ENCODE measurements at places on chromosomes 7 and 10. TPM values are rescaled to one million over a fixed set of nuclear protein-coding genes. Genes with fewer than 3 reads are reported as not detected.

- H3K4me3 ChIP-seq, result no peak overlapping the region
- no peaks in the 10 kb centered on the region for H3K27me3 ChIP-seq
- no peaks in the 10 kb centered on the region for H3K4me1 ChIP-seq
- no peak for DNase-seq
- 0 out of 2 replicates have a peak, but pooled peaks cover 2% of the 10 kb centered on the region for H3K36me3 ChIP-seq
Measured at GRCh38 chr7:8051373-8051772, 82.8 kb downstream of the GLCCI1 start.

- no peaks in the 10 kb centered on the region for H3K4me1 ChIP-seq
- no peaks in the 10 kb centered on the region for H3K36me3 ChIP-seq
- DNase-seq, result no peak
- peaks cover 100% of the 10 kb centered on the region for H3K27me3 ChIP-seq
- no peak overlapping the region for H3K4me3 ChIP-seq
Measured at GRCh38 chr7:27245798-27246691, 3.4 kb downstream of the EVX1 start.

DNA sequence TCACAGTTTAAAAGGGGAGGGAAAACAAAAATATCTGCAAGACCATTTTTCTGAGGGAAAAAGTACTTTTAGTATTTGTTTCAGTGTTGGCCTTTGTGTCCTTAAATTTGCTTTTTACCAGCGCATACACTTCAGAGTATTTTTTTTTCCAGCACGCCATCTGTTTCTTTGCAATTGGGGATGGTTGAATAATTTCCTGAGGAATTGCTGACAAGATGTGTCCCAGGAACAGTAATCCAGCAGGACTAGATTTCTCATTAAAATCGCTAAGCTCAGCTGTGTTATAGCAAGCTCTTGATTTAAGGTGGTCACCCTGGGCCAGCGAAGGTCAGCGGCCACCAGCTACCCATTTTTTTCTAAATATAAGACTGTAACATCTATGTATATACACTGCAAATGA lies 156.9 kb upstream of the RHOBTB1 start:
- H3K36me3 ChIP-seq, result no peaks in the 10 kb centered on the region
- H3K27me3 ChIP-seq, result peaks cover 11% of the 10 kb centered on the region
- H3K4me3 ChIP-seq, result no peak overlapping the region
- DNase-seq, result no peak

DNA sequence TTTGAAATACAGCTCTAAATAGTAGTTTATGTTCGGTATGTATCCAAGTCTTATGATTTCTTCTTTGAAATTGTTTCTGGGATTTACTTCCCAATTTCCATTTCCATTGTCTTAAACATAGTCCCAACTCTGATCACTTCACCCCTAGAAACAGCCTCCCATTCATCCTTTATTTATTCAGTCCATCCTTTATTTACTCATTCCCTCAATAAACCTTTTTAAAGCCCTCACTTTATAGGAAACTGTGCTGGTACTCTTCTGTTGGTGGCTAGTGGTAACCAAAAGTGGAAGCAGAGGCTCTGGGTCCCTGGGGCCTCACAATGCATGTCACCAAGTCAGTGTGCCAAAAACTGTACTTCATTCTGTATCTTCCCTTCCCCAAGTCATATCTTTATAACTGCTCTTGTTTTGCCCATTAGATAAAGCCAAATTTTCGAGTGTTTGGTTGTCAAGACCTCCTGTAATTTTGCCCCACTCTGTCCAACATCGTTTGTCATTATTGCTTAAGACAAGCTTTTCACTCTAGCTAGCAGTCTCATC lies 3.9 kb upstream of the EPC1 start:
- no peak overlapping the region for H3K4me3 ChIP-seq
- DNase-seq, result no peak
- peaks cover 5% of the 10 kb centered on the region for H3K4me1 ChIP-seq
- no peaks in the 10 kb centered on the region for H3K27me3 ChIP-seq
- H3K27ac ChIP-seq, result no peak overlapping the region
- H3K36me3 ChIP-seq, result no peaks in the 10 kb centered on the region

DNA sequence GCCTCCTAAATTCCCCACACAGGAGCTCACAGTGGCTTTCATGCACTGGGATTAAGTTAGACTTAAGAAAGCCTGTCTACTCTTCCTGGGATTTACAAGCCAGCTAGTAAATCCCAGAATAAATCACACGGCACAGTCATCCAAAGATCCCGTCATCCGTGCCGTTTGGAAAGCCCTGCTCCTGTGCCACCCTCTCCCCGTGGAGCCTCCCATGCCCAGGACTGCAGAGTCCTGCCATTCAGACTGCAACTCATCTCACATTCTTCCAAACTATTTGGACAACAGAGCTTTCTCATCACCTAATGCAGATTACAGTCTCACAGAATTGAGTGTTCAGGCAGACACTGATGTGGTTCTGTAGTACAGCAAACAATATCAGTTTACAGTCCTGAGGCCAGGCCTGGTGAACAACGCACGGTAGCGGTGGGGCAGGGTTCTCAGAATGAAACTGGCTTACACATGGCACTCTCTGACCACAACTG lies 166.5 kb downstream of the EGFR start:
- peak overlapping the region; percentile 50 for H3K27ac ChIP-seq
- H3K4me1 ChIP-seq, result peaks cover 24% of the 10 kb centered on the region
- H3K36me3 ChIP-seq, result peaks cover 55% of the 10 kb centered on the region
- DNase-seq, result peak; percentile 35
- H3K27me3 ChIP-seq, result no peaks in the 10 kb centered on the region
- no peak overlapping the region for H3K4me3 ChIP-seq

GRCh38 chr10:23173214-23174073 lies 18.7 kb upstream of the PTF1A start:
- H3K4me3 ChIP-seq, result no peak overlapping the region
- H3K27me3 ChIP-seq, result peaks cover 25% of the 10 kb centered on the region
- no peaks in the 10 kb centered on the region for H3K36me3 ChIP-seq
- no peak for DNase-seq
- no peaks in the 10 kb centered on the region for H3K4me1 ChIP-seq
- H3K27ac ChIP-seq, result no peak overlapping the region

DNA sequence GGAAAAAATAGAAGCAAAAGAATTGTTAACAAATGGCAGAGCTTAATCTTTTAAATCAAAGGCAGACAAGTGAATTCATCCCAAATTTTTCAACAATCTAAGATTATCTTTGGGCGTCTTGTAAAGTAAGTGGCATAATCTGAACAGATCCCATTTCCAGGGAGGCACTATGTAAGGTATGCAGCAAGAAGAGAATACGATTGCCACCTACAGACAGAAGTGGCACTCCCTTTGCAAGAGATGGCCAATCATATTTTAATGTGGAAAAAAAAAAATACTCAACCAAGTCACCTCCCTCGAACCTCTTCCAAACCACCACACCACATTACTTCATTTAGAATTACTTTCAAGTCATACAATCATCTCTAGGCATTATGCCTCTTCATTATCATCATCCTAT lies 4.0 kb downstream of the GFRA1 start:
- no peaks in the 10 kb centered on the region for H3K4me1 ChIP-seq
- H3K4me3 ChIP-seq, result no peak overlapping the region
- H3K27ac ChIP-seq, result no peak overlapping the region
- peaks cover 41% of the 10 kb centered on the region for H3K27me3 ChIP-seq

GRCh38 chr7:5408777-5409176 lies 14.9 kb downstream of the TNRC18 start:
- peak; percentile 77 for DNase-seq
- H3K27me3 ChIP-seq, result no peaks in the 10 kb centered on the region
- no peak overlapping the region for H3K27ac ChIP-seq
- H3K36me3 ChIP-seq, result peaks cover 26% of the 10 kb centered on the region
- no peak overlapping the region for H3K4me3 ChIP-seq

DNA sequence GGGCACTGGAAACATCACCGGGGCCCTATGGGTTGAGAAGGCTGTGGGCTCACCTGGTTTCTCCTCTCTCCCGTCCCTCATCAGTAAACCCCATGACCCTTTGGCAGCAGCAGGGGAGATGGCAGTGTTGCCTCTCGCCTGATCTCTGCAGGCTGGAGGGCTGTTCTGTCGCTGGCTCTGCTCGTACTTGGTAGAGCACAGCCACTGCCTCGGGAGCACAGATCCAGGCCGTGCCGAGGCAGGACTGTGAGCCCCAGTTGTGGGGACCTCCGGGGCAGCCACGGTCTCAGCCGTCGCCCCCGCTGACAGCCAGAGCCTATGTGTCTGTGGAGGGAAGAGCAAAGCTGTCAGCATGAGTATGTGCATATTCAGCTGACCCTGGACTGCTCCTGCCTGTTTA lies 94.9 kb downstream of the PTPRE start:
- no peak for DNase-seq
- H3K36me3 ChIP-seq, result no peaks in the 10 kb centered on the region
- H3K4me3 ChIP-seq, result no peak overlapping the region
- H3K4me1 ChIP-seq, result no peaks in the 10 kb centered on the region

DNA sequence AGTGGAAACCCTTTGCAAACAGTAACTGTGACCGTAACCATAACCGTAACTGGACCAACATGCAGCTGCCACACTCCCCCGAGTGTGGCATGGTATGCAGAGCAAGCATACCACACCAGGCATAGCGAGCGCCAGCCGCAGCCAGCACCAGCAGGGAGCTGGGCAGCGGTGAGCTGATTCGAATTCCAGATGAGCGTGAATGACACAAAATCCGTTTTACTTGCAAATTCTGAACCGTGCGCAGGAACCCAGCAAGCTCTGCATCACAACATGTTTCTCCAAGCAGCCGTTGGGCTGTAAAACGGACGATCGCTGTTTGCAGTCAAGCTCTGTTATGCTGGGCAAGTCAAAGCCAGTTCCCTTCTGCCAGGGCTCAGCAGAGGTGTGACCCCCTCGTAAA lies 111.1 kb downstream of the OAT start:
- DNase-seq, result no peak
- no peaks in the 10 kb centered on the region for H3K27me3 ChIP-seq
- H3K27ac ChIP-seq, result no peak overlapping the region
- no peak overlapping the region for H3K4me3 ChIP-seq

DNA sequence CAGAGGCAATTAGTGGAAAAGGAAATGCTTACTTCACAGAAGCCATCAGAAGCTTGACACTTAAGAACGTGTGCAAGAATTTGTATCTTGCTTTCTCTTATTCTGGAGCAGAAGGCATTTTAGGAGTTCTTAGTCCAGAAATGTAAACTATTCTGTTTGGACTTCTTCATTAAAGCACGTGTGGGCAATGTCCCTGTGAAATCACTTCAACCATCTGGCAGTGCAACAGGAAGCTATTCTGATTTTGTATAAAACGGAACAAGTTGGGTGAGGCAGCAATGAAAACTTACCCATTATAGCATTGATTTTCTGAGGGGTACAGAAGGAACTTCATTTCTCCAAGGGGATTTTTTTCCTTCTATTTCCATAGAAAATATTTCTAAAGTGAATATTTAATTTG lies 21.3 kb upstream of the ARHGAP21 start:
- H3K4me3 ChIP-seq, result no peak overlapping the region
- H3K27ac ChIP-seq, result no peak overlapping the region
- H3K27me3 ChIP-seq, result no peaks in the 10 kb centered on the region

DNA sequence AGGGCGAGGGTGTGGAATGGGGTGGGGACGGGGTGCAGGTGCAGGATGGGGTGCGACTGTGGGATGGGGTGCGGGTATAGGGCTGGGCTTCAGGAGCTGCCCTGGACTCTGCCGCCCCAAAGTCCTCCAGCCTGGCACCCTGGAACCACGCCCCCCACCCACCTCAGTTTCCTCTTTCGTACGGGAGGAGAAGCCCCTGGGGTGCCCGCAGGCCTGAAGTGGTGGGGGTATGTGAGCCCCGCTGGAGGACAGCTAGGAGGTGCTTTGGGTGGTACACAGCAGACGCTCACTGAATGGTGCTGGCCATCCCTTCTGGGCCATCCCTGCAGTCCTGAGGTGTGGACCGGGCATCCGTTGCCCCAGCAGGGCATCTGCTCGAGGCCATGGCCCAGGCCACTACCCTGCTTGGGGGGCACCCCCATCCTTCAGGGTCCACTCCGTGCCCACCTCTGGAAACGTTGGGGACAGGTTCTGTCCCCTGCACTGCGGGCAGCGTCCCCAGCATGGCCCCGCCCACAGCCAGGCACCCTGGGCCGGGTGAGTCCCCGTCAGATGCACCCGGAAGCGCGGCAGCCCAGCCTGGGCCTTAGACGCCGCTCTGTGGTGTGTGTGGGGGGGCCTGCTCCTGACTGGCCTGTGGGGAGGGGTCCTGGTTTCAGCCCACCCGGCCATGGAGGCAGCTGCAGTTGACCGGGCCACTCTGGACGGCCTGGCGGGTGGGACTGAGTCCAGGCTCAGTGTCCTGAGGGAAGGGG lies 41.6 kb downstream of the UNCX start:
- no peak overlapping the region for H3K4me3 ChIP-seq
- no peaks in the 10 kb centered on the region for H3K36me3 ChIP-seq
- no peaks in the 10 kb centered on the region for H3K4me1 ChIP-seq
- H3K27ac ChIP-seq, result no peak overlapping the region
- peaks cover 10% of the 10 kb centered on the region for H3K27me3 ChIP-seq

GRCh38 chr10:63164166-63164623 lies 31.1 kb downstream of the NRBF2 start:
- H3K27me3 ChIP-seq, result no peaks in the 10 kb centered on the region
- no peaks in the 10 kb centered on the region for H3K4me1 ChIP-seq
- H3K4me3 ChIP-seq, result no peak overlapping the region
- H3K36me3 ChIP-seq, result 0 out of 2 replicates have a peak, but pooled peaks cover 2% of the 10 kb centered on the region
- DNase-seq, result peak; percentile 44

GRCh38 chr10:90846746-90847145 lies 11.1 kb downstream of the HTR7 start:
- peaks cover 2% of the 10 kb centered on the region for H3K27me3 ChIP-seq
- H3K27ac ChIP-seq, result no peak overlapping the region
- no peaks in the 10 kb centered on the region for H3K4me1 ChIP-seq
- DNase-seq, result peak; percentile 9
- no peaks in the 10 kb centered on the region for H3K36me3 ChIP-seq

DNA sequence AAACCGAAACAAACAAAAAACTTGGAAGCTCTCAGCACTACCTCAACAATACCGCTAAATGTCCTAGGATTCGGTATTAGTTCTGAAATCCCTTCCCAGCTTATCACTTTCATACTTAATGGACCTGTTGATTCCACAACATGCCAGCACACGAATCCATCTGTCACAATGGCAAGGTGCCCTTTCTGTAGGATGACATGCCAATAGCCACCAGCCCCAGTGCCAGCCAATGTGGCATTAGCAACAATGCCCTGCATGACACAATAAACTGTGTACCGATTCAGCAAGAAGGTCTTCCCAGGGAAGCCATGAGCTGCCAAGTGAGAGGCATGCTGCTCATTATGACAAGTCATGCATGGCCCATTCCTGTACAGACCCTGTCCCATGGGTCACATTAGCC lies 35.6 kb upstream of the CHCHD3 start:
- H3K27ac ChIP-seq, result no peak overlapping the region
- H3K4me1 ChIP-seq, result no peaks in the 10 kb centered on the region
- DNase-seq, result no peak

- peaks cover 7% of the 10 kb centered on the region for H3K4me1 ChIP-seq
- H3K27me3 ChIP-seq, result no peaks in the 10 kb centered on the region
- DNase-seq, result peak; percentile 98
- no peaks in the 10 kb centered on the region for H3K36me3 ChIP-seq
- H3K27ac ChIP-seq, result peak overlapping the region; percentile 37
- no peak overlapping the region for H3K4me3 ChIP-seq
Measured at GRCh38 chr7:114819616-114820362, 102.1 kb upstream of the MDFIC start.

The ADGRA1 gene
- not detected for total RNA-seq

The ANKRD2 gene
- 0.36 TPM for total RNA-seq

The KCNMA1 gene
- total RNA-seq, result 25.6 TPM

The PNLIPRP3 gene
- not detected for total RNA-seq

The CAMK2B gene
- 0.18 TPM for total RNA-seq

The POLR2J gene
- total RNA-seq, result 20.8 TPM

The CLCN1 gene
- not detected for total RNA-seq

The PON3 gene
- not detected for total RNA-seq

The FOXI2 gene
- total RNA-seq, result not detected

The PYROXD2 gene
- 6.5 TPM for total RNA-seq

The UTF1 gene
- total RNA-seq, result not detected

The C10orf62 gene
- not detected for total RNA-seq

The ACTL6B gene
- total RNA-seq, result not detected

The HABP2 gene
- total RNA-seq, result not detected
